ENCODE measurements at places on chromosomes 4 and X.

GRCh38 chr4:12635629-12636028 lies 848.5 kb downstream of the RAB28 start:
- DNase-seq: no peak

DNA sequence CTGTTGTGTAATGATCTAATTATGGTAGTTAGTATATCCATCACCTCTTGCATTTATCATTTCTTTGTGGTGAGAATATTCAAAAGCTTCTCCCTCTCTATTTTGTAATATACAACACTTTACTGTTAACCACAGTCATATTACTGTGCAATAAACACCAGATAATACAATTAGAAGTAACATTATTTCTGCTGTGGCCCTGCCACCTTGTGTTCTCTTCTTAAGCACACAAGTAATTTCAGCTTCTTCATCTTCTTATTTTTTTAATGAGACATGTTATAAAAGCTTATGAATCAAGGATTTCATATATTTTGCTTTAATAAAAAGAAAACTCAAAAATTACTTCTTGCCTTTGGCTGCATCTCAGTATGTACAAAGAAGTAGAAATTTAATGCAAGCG lies 675.2 kb upstream of the INTU start:
- no peak for DNase-seq

GRCh38 chr4:31467781-31468180 lies 747.6 kb downstream of the PCDH7 start:
- DNase-seq: no peak

DNA sequence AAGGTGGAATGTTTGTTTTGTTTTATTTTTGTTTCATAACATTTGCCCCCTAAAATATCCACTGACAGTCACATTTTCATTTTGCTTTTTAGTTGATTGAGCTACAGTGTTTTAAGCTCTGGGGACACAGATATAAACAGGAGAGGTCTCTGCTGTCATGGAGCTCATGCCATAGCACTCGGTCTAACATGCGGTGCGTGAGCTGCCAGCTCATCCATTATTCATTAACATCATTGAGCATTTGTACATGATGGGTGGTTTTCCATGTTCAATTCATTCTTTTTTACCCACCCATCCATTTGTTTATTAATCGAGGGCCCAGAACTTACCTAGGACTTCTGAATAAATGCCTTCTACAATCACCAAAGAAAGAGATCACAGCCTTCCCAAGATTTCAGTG lies 150.1 kb upstream of the SFRP2 start:
- no peak for DNase-seq

- no peak for DNase-seq
These were observed 32.1 kb upstream of the VEGFD start for GRCh38 chrX:15416133-15416993.

GRCh38 chr4:10622728-10623127 lies 61.8 kb downstream of the CLNK start:
- no peak for DNase-seq

GRCh38 chrX:154730253-154730891 lies 20.5 kb downstream of the GAB3 start:
- DNase-seq: no peak

DNA sequence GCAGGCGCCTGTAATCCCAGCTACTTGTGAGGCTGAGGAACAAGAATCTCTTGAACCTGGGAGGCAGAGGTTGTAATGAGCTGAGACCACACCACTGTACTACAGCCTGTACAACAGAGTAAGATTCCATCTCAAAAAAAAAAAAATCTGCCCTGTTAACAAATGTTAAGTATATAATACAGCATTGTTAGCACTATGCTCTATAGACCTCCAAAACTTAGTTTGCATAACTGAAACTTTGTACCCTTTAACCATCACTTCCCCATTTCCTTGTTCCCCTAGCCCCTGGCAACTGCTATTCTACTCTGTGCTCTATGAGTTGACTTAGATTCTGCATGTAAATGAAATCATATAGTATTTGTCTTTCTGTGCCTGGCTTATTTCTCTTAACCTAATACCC lies 76.7 kb downstream of the TAB3 start:
- no peak for DNase-seq

- no peak for DNase-seq
These were observed 222.1 kb downstream of the PCDH18 start for GRCh38 chr4:137310166-137310565.

DNA sequence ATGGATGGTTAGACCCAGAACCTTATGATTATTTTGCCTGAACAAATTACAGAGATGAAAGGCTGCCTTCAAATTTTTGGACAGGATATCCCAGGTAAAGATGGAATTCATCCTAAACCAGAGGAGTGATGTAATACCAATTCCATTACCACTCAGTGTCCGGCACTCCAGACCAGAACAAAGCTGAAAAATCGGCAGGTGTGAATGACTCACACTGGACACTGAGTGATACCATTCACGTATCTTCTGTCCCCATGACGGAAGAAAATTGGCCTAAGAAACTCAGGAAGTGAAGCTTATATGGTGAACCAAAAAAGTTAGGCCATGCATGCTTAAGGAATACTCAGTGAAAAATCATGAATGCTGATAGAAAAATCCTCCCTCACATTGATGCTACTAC lies 34.5 kb downstream of the PALLD start:
- DNase-seq: no peak

- no peak for DNase-seq
These were observed 51.9 kb downstream of the CPZ start for GRCh38 chr4:8644461-8644891.

DNA sequence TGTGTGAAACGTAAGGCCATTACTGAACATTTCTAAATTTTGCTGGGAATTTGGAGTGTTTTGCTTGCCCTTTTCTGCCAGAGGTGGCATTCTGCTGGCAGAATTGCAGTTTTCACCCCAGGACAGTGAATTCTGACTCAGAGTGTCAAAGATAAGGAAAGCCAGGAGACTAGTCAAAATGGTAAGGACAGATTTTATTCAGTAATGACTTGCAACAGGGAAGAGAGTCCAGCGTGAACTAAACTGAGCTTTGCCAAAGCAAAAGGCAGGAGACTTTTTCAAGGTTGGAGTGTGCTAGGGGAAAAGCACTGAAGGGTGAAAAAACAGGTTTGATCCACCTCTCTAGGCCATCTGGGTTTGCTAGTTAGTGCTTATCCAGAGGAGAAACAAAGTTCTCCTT lies 19.4 kb downstream of the MRFAP1 start:
- DNase-seq: no peak

GRCh38 chr4:102665527-102665926 lies 95.2 kb downstream of the MANBA start:
- DNase-seq: no peak

GRCh38 chr4:74531963-74532794 lies 87.2 kb downstream of the AREG start:
- DNase-seq: no peak

- no peak for DNase-seq
These were observed 51.1 kb downstream of the C4orf51 start for GRCh38 chr4:145731028-145731427.

GRCh38 chr4:117224256-117224655 lies 138.9 kb upstream of the TRAM1L1 start:
- DNase-seq: no peak

GRCh38 chrX:136531951-136532350 lies at the start of gene VGLL1:
Gene VGLL1 (plus strand): TSS chrX:136532215. CDS start chrX:136536021, 3,806 bp downstream.
- DNase-seq: no peak

DNA sequence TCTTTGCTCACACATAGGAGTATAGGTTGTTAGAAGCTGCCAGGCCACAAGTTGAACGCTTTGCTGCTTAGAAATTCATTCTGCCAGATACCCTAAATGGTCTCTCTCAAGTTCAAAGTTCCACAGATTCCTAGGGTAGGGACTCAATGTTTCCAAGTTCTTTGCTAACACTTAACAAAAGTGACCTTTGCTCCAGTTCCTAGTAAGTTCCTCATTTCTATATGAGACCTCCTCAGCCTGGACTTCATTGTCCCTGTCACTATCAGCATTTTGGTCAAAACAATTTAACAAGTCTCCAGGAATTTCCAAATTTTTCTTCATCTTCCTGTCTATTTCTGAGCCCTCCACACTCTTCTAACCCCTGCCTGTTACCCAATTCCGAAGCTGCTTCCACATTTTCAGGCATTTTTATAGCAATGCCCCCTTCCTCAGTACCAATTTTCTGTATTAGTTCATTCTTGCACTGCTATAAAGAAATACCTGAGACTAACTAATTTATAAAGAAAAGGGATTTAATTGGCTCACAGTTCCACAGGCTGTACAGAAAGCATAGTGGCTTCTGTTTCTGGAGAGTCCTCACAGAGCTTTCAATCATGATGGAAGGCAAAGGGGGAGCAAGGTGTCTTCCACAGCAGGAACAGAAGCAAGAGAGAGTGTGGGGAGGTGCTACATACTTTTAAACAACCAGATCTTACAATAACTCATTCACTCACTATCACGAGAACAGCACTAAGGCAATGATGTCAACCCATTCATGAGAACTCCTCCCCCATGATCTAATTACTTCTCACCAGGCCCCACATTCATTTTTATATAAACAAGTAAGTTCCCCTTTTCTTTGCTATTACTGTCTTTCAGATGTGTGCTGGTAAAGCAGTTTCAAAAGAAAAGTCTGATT lies 11.5 kb upstream of the TLR1 start:
- no peak for DNase-seq

- DNase-seq: no peak
These were observed 257.2 kb downstream of the PDHA2 start for GRCh38 chr4:96097040-96097607.

GRCh38 chr4:39043861-39044363 lies 11.7 kb upstream of the TMEM156 start:
- peak; percentile 7 for DNase-seq

DNA sequence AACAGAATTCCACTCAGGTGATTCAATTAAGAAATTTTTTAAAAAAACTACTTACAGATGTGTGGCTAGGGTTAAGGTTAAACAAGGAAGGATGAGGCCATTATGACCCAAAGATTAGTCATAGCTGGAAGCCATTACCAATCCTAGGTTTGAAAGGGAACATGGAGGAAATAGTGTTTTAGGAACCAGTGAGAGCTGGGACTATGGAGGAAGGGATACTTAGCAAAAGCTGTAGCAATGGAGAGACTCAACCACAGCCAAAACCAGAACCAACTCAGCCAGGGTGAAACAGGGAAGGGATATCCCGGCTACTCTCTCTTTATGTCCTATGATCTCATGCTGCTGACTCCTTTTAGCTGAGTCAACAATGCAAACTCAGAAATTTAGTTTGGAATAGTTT lies 148.6 kb upstream of the CNKSR2 start:
- no peak for DNase-seq

DNA sequence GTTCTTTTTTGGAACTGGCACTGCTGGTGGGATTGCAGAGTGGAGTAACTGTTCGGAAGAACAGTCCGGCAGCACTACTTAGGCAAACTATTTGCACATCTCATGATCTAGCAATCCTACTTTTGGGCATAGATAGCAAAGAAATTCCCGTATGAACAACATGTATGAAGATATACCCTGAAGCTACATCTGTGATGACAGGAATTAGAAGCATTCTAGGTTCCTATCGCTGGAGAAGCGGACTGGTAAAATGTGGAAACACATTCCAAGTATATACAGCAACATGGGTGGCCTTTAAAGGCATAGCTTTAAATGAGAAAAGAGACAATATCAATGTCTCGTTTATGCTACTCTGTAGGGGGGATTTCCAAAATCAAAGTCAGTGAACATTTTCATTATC lies 3.1 kb downstream of the DCAF16 start:
- no peak for DNase-seq
